ENCODE measurements at places on chromosomes 6 and 20. TPM values are rescaled to one million over a fixed set of nuclear protein-coding genes. Genes with fewer than 3 reads are reported as not detected.

GRCh38 chr20:38806855-38807655 lies 1.6 kb downstream of the PPP1R16B start:
- peak overlapping the region; percentile 54 for H3K4me3 ChIP-seq
- H3K4me1 ChIP-seq, result peaks cover 21% of the 10 kb centered on the region
- no peak for DNase-seq
- H3K36me3 ChIP-seq, result no peaks in the 10 kb centered on the region

LY6G5C gene
- 0.80 TPM for total RNA-seq

RSPO3 gene
- total RNA-seq, result 8.8 TPM

GRCh38 chr6:87754828-87755227 lies 52.8 kb upstream of the AKIRIN2 start:
- no peak for DNase-seq
- H3K4me3 ChIP-seq, result no peak overlapping the region
- H3K27ac ChIP-seq, result no peak overlapping the region
- no peaks in the 10 kb centered on the region for H3K4me1 ChIP-seq
- H3K36me3 ChIP-seq, result no peaks in the 10 kb centered on the region
- no peaks in the 10 kb centered on the region for H3K27me3 ChIP-seq

DLK2 gene
- total RNA-seq, result 2.0 TPM

DNA sequence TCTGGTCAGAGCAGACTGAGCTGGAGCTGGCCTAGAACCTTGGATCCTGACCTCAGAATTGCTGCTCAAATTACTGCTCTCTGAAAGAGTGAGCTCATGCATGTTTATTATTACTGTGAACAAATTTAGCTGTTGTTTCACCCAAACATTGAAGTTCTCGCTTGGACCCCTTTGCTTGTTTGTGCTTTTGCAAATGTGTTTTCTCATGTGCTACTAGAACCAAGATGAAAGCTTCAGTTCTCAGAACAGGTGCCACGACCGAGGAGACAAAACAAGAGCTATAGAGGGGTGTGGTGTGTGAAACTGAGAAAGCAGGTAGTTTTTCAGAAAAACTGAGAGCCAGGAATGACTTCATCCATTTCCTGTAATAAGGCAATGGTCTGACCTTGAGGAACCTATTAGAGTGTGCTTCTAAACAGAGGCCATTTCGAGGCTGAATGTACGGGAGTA lies 50.0 kb upstream of the ESR1 start:
- DNase-seq, result no peak
- no peaks in the 10 kb centered on the region for H3K36me3 ChIP-seq
- no peak overlapping the region for H3K4me3 ChIP-seq
- H3K27me3 ChIP-seq, result no peaks in the 10 kb centered on the region
- H3K27ac ChIP-seq, result no peak overlapping the region
- no peaks in the 10 kb centered on the region for H3K4me1 ChIP-seq

BNIP5 gene
- total RNA-seq, result 0.04 TPM

CDH26 gene
- total RNA-seq, result 0.40 TPM
